Pancreas (tissue), 10 donors: ENCODE measurements at places on chromosomes 7 and 10. TPM values are rescaled to one million over a fixed set of nuclear protein-coding genes. Genes with fewer than 3 reads are reported as not detected.

DNA sequence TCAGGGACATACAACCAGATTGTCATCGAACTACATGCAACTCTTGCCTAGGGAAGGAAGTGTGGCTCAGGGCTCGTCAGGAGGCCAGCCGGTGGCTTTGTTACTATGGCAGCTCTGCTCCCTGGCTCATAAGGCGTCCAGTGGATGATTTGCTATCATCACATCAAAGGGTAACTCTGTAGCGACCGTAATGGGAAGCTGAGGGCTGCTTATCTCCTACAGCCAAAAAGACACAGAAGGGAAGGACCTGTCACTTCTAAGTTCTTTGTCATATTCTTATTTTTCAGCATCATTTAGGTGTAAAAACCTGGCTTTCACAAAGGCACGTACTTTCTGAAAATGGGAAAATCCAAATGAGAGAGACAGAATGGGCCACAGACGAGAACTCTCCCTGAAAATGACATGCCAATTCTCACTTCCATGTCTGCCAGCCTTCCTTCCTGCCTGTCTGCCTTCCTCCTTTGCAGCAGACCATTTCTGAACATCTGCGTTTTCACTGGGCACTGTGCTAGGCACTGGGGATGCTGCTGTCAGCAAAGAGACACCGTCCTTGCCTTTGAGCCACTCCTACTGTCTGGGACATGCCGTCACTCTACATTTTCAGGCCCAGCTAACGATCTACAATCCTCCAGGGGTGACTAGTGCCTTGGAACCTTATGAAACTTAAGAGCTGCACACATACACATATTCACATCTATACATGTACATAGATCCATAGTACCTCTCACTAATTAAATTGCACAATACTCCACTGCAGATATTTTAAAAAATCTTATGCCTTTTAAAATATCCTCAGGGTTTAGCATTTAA is 26.9 kb downstream of the ENKUR start:
- no peak for DNase-seq

DNA sequence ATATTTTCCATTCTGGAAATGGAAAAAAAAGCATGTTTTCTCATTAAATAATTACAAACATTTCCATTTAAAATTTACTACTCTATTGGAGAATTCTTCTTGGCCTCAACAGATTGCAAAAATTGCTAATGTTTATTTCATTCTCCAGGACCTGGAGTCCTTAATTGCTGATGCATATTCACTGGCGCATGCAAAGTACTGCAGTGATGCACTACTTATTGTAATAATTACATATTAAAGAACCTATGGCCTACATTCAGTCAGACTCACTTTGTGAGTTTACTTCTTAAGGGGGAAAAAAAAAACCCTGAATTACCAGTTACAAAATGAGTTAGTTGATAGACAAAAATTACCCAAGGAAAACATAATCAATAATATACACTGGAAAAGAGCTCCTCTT is 391.0 kb upstream of the LRRTM3 start:
- DNase-seq: no peak

The NODAL gene
- total RNA-seq: not detected

DNA sequence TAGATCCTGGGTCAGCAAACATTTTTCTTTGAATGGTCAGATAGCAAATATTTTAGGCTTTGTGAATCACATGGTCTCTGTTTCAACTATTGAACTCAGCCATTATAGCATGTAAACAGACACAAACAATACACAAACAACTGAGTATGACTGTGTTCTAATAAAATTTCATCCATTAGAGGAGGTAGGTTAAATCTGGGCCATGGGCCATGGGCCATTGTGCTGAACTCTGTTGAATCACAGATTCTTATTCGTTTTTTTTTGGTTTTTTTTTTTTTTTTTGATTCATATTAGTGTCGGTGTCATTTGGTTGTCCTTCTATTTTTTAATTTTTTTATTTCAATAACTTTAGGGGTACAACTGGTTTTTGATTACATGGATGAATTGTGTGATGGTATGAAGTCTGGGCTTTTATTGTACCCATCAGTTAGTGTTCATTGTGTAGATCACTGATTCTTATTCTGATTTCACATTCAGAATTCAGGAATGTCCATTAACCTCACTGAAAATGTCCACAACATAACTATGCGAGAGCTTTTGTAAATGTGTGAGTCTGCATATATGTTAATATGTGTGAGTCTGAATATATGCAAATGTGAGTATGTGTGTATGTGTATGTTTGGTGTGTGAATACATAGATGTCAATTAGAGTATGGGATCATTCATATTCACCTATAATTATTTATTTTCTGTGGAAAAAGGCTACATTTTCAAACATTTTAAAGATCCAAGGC is 443.7 kb upstream of the GRM3 start:
- DNase-seq: no peak

The KIF5B gene
- 38.1 TPM for total RNA-seq

- DNase-seq: no peak
Measured at GRCh38 chr10:27447540-27447939, 56.6 kb upstream of the RAB18 start.

DNA sequence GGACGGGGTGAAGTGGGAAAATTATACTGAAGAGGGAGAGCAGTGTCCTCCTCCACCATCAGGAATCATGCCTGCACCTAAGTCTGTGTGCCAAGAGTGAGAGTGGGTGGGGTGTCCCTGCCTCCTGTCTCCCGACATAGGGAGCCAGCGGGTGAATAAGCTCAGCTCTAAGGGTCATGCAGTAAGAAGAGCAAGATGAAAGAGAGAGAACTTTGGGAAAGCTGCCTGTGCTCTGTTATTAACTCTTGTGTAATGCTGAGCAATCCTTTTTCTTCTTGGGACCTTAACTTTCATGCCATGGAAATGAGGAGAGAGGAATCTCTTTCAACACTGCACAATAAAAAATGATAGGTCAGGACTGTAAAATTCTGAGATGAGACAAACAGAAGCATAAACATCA is 7.9 kb upstream of the TCAF1 start:
- no peak for DNase-seq

The AQP1 gene
- 186 TPM for total RNA-seq

The RABGEF1 gene
- 15.4 TPM for total RNA-seq

The PLAC9 gene
- 3.1 TPM for total RNA-seq

DNA sequence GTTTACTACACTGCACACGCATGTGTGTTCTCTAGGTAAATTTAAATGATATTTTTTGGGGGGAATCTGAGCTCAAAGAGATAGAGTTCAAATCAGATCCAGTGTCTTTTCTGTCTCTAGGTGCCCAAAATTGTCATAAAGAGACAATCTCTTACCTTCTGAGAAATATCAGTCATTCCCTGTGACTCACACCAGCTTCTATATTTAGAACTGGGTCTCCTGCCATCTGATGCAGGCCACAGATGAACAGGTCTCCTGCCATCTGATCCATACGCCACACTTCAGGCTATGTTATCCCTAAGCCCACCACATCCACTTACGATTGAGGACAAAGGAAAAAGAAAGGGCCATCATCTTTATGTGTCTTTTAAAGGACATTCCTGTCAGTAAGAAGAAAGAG is 136.3 kb upstream of the LAMB4 start:
- DNase-seq: no peak
